ENCODE measurements at places on chromosomes 12 and 14. TPM values are rescaled to one million over a fixed set of nuclear protein-coding genes. Genes with fewer than 3 reads are reported as not detected.

RNASE3 gene
- not detected for total RNA-seq

TPH2 gene
- not detected for total RNA-seq

LBHD2 gene
- total RNA-seq = not detected

ACSM4 gene
- total RNA-seq = not detected

ZFP36L1 gene
- 45.5 TPM for total RNA-seq

IGF1 gene
- 8.3 TPM for total RNA-seq

CEP83 gene
- 8.5 TPM for total RNA-seq

OR6C2 gene
- not detected for total RNA-seq

STX2 gene
- total RNA-seq = 11.4 TPM

MBIP gene
- 8.0 TPM for total RNA-seq

ACTR10 gene
- total RNA-seq = 68.5 TPM

OR2AP1 gene
- total RNA-seq = not detected

LPAR5 gene
- total RNA-seq = 7.3 TPM

RIMBP2 gene
- not detected for total RNA-seq

MUCL1 gene
- total RNA-seq = not detected

BMP4 gene
- 8.8 TPM for total RNA-seq

NPAS3 gene
- 1.7 TPM for total RNA-seq

FAM90A1 gene
- not detected for total RNA-seq

AICDA gene
- total RNA-seq = not detected

Measured in Right ventricle myocardium superior (tissue), 1 donor.